ENCODE measurements at places on chromosomes 1 and 21.

- DNase-seq, result peak; percentile 25
Observed at GRCh38 chr1:192579010-192579738, 3.6 kb downstream of the RGS1 start.

GRCh38 chr1:225410036-225410435, 17.8 kb downstream of the LBR start:
- no peak for DNase-seq

DNA sequence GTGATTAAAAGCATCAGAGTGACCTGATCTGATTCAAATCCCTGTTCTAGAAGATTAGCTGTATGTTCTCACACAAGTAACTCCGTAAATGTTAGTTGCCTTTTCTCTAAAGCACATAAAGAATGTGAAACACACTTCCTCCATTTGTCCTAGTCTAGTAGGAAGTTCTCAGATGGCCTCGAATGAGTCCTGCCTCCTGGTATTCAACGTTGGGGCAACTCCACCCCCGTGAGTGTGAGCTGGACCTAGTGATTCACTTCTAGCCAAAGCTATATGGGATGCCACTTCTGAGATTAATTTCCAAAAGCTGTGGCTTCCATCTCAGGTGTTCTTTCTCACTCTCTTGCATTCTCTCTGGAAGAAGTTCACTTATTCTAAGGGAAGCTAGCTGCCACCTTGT, 267.6 kb downstream of the GPATCH2 start:
- DNase-seq, result no peak

DNA sequence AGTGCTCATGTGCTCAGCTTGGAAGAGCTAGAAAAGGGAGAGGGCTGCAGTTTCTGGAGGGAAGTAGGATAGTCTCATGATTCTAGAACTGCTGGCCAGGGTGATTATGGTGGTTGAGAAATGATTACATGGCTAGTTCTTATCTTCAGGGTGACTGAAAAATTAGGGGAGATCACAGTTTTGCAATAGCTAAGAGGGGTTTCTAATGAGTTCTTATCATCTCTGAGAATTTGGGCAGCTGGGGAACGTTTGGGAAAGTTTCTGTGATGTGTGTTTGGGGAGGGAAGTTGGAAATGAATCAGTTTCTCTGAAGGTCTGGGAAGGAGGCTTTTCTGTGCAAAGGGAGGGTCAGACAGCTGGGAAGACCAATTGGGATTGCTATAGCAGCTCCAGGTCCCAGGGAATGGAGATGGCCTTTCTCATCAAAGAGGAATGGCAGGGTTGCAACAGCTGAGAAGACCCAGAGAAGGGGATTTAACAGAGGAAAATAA, 7.6 kb upstream of the RHOU start:
- no peak for DNase-seq

DNA sequence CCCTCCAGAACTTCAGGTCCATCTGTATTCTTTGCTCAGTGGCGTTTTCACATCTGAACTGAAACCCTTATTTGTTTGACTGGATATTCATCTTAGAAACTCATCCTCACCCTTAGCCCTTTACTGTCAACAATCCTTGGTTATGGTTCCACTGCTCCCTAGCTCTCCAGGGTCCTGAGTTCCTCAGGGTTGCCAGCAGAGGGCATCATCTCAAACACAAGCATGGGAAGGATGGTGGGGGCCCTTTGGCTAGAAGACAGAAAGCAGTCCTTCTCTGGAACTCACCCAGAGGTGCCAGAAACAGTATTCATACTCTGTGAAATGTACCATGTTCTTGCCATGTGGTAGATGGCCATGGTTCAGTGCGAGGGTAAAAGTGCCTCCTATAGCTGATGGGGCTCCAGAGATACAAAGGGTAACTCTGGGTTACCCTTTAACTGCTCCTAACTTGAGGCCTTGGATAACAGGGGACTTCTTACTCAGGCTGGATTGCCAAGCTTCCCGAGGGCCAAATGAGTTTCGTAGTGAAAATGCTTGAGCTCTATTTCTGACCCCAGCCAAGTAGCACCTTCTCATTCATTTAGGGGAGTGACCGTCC, 11.3 kb downstream of the NCSTN start:
- no peak for DNase-seq

- DNase-seq, result no peak
Observed at GRCh38 chr1:241610056-241610815, 29.9 kb downstream of the CHML start.

GRCh38 chr1:201893431-201893830, 4.7 kb downstream of the SHISA4 start:
- no peak for DNase-seq

DNA sequence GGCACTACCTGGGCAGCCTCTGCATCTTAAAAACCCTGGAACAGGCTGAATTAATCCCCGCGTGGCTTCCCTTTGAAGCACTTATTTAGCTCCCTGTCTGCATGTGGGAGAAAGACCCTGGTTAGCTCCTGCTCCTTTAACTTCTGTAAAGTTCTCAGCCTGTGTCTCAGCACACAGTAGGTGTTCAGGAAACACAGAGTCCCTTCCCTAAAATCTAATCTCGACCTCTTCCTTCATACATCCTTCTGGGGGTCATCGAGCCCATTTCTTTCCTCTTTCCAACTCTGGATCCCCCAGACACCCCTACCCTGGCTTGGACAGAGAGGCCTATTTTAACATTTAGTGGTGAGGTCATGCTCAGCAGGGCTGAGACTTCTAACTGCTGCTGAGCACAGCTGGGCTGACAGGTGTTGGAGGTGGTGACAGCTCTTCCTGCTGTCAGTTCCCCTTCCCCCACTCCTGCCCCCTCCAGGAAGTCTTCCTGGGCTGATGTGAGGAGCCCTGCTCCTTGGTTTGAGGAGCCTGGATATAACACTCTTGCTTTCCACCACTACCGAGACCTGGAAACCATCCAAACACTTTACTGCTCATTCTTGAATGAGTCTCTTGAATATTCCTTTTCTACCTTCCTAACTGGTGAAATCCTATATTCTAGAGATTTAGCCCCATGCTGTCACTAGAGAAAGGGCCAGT, 5.3 kb downstream of the E2F2 start:
- no peak for DNase-seq

GRCh38 chr21:39098696-39099200, 84.5 kb downstream of the PSMG1 start:
- DNase-seq, result no peak

- no peak for DNase-seq
Observed at GRCh38 chr21:14097881-14098499, 112.8 kb downstream of the LIPI start.

DNA sequence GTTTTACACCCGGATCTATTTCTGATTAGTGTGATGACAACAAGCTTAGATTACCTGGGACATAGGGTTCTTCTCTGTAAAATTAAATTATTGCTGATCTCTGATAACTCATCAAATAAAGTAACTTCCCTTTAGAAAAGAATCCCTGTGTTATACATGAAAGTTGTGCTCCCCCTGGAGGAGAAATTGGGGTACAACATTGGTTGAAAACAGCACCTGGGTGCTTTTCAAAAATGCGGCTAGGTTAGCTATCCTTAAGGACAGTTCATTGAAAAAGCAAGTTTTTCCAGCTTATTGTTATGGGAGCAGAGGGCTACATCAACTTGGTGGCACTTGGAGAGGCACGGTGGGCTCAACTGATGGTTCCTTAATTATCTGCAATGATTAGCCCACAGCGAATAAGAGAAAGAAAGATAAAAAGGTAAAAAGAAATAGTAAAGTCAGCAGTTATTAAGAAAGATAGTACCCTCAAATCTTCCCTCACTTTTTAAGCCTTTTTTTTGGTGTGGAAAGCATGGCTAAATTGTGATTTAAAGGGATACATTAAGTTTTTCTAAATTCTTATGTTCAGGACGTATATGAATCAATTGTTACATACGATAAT, 97.8 kb downstream of the FMN2 start:
- DNase-seq, result peak; percentile 32

- DNase-seq, result no peak
Observed at GRCh38 chr1:208542309-208542708, 298.1 kb upstream of the PLXNA2 start.

- DNase-seq, result no peak
Observed at GRCh38 chr1:181202986-181203555, 114.6 kb downstream of the IER5 start.

DNA sequence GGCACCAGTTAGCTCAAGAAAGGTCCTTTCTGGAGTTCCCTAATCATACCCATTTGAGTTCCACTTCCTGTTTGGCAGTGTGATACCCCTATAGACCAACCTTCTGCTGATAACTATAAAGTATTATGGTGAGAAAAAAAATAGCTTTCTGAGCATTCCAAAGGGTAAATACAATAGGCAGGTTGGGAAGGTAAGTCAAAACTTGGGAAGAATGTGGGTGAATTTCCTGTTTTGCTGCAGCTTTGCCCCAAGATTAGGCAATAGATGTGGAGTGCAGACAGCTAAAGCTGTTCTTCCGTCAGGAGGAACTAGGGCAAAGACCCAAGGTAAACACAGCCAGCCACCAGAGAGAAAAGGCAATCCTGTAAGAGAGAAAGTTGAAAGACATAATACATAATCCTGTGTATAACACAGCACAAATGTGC, 49.9 kb upstream of the GUCA2A start:
- DNase-seq, result peak; percentile 44

GRCh38 chr1:217137210-217137881, 414.1 kb upstream of the ESRRG start:
- DNase-seq, result no peak

GRCh38 chr1:14969006-14969405, 184.5 kb upstream of the TMEM51 start:
- no peak for DNase-seq

- no peak for DNase-seq
Observed at GRCh38 chr1:54356680-54357147, 49.5 kb downstream of the SSBP3 start.

GRCh38 chr21:37855647-37856625, 60.3 kb downstream of the KCNJ6 start:
- peak; percentile 85 for DNase-seq

DNA sequence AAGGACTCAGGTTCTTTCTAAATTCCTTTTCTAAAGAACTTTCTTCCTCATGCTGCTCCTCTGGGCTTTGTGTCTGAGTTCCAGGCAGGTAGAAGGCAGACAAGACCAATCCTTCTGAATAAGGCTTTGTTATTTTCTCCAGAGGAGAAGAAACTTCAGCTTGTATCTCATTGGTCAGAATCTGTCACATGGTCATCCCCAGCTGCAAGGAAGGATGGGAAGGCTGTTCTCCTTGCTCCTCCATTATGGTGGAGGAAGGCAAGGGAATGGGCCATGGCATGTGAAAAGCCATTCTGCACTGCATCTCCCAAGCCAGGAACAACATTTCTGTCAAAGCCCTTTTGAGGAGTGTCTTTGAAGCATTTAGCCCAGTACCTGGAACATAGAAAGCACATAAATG, 50.6 kb upstream of the NTPCR start:
- no peak for DNase-seq

- peak; percentile 95 for DNase-seq
Observed at GRCh38 chr1:59043796-59044195, 253.1 kb upstream of the FGGY start.

DNA sequence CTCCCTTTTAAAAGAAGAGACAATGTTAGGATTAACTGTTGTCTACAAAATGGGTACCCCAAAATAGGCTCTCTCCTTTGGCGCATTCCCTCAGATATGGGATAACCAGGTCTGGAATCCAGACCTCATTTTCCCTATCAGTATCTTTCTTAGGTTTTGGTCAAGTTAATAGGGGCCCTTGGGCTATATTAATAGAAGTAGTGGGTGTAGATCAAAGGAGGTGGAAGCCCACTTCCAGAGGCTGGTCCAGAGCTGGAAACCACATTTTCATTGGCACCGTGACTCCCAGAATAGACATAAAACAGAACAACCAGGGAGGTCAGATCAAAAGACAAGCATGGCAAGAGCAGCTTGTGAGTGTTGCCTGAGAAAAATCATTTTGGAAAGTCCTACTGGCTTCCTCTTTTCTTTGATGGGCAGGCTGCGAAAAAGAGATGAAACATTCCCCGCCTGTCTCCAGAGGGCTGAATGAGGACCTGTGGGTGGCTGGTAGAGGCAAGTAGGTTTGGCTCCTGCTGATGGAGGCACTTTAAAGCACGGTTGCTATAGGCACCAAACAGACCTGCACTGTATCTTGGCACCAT, 25.8 kb upstream of the KIF21B start:
- no peak for DNase-seq

DNA sequence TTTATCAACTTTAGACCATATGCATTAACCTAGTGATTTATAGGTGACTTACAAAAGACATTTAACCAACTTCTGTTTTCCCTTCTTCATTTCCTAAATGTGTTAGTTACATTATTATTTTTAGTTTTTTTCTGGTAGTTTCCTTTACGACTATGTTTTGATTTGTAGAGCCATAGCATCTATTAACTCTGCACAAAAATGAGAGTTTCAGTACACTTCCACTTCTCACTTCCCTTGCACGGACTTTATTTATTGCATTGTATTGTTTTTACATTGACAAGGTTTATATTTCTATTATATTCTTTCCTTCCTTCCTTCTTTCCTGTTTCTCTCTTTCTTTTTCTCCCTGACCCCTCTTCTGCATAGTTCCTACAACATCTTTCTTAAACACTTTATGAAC, 14.7 kb downstream of the PKN2 start:
- DNase-seq, result no peak

DNA sequence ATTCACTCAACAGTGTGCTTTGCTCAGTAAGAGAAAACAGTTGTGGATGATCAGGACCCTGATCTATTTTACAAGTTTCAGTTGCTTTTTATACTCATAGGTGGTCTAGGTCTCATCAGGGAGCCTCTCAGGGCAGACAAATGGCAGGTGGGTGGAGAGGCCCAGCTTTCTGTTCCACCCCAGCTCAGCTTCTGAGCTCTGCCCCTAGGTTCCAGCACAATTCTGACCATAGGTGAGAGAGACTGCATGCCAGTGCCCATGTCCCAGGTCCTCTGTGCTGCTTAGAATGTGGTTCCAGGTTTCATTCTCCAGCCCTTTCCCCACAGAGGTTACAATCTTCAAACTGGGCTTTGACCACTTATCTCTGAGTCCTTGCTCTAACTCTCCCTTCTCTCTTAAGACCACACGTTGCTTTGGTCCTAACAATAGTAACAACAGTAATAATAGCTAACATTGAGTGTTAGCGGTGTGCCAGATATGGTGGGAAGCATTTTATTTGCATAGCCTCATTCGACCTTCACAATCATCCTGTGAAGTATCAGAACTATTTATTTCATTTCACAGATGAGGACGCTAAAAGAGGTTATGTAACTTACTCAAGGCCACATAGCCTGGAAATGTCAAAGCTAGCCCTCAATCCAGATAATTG, 19.6 kb upstream of the DUSP10 start:
- no peak for DNase-seq
